ENCODE measurements at places on chromosomes 11 and 22. TPM values are rescaled to one million over a fixed set of nuclear protein-coding genes. Genes with fewer than 3 reads are reported as not detected.
A peak's percentile ranks its signal among the peaks of the same experiment; 100 is the strongest.

The C11orf65 gene
- total RNA-seq, result not detected

The MTMR3 gene
- total RNA-seq, result 22.2 TPM

The MOGAT2 gene
- total RNA-seq, result not detected

GRCh38 chr11:91664521-91664920 lies 560.1 kb upstream of the FAT3 start:
- DNase-seq, result no peak

DNA sequence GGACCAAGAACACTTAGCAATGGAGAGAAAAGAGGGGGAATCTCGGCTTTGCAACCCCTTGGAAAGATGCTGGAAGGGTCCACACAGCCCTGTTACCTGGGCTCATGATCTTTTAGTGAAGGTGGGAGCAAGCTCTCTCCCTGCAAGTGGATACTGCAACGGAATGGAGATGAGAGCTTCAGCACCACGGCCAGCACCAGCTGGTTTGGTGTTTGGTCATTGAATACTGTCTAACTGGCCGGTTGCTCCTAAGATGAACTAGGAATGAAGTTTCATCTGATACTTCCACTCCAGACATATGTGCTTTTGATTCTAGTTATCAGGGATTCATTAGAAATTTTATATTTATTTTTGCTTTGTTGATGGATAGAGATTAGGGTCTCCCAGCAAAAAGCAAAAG lies 16.3 kb downstream of the HTR3A start:
- DNase-seq, result peak; percentile 61

GRCh38 chr11:123473941-123474677 lies 44.0 kb downstream of the GRAMD1B start:
- DNase-seq, result peak; percentile 96

DNA sequence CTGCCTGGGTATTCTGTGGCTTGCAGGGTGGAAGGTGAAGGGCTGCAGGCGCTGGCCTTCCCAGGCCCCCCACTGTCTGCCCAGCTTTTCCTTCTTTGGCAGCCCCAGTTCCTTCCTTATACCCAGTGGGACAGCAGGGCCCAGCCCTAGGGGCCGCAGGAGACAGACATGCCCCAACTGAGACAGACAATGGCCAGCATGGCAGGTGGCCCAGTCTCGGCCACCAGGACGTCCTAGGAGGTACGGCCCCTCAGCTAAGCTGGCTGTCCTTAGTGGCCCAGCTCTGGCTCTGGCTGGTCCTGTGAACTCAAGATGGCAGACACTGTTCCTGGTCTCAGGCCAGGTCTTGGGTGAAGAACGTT lies 35.9 kb downstream of the RTN4R start:
- no peak for DNase-seq

GRCh38 chr11:88122956-88123355 lies 52.3 kb downstream of the RAB38 start:
- no peak for DNase-seq

The PAK1 gene
- total RNA-seq, result 20.3 TPM

DNA sequence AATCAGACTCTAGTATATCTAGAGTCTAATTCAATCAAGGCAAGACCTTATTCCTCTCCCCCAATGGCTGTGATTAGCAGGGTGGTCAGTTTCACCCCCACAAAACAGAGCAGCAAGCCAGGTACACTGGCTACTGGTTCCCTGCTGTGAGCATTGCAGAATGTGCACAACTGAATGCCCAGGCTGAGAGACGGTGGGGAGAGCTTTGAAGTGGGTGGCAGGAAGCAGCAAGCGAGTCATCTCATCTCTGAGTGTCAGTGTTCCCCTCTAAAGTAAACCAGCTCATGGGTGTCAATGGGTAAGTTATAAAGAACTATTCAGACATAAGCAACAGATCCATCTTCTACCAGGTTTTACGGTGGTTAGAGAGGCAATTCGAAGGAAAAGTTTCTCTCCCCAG lies 37.6 kb downstream of the GAB4 start:
- no peak for DNase-seq
